ENCODE measurements at places on chromosomes 12 and 14.

DNA sequence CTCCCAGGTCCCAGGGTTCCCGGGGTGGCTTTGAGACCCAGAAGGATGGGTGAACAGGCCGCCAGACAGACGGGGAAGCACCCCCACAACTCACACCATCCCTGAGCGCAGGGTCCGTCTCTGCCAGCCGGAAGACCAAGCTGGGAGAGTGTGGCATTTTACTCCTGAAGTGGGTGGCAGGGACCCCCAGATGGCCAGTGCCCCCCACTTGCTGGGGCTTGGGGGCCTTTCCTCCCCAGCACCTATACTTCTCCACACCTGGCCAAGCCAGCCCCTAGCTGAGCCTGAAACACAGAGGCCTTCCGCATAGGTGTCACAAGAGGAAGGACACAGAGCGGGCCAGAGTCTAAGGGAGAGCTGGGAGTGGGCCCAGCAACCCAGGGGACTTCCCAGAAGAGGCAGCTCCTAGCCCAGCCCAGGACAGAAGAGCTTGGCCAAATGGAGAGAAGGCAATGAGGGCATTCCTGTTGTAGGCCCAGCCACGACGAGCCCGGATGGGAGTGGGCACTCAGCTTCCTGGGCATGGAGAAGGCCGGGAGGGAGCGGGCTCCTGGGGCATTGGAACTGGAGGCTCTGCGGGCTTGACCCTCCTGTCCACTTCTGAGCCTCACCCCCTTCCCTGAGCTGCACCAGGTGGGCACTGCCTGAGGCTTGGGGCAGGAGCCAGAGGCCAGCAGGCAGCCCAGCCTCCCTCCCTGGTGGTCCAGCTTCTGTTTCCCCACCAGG lies 3.3 kb downstream of the AHNAK2 start:
- ATAC-seq = no peak

DNA sequence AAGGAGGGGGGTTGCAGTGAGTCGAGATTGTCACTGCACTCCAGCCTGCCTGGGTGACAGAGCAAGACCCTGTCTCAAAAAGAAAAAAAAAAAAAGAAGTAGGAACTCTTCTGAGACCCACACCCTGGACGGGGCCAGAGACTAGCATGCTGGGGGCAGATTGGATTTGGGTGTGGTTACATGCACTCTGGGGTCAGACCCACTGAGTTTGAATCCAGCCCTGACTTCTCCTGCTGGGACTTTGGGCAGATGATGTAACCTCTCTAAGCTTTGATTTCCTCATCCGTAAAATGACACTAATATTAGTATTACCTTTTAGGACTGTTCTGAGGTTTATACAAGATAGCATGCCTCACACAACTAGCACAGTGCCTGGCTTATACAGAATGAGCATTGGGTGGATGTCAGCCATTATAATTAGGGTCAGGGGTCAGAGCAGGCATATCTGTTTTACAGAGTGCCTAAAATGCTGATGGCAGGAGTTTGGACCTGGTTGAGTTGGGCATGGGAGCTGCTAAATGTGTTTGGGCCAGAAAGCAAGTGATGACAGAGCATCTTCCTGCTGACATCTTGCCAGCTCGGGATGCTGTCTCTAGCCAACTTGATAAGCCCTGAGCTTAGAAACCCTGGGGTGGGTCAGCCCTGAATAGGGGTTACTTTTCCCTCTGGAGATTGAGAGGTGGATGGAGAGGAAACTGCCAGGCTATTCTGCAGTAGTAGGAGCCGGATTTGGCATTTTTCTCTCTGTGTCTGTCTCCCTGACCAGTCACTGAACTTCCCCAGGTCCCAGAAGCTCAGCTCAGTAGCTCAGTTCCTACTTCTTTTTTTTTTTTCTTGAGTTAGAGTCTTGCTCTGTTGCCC lies 15.5 kb downstream of the TPCN1 start:
- ATAC-seq = no peak

GRCh38 chr14:76636602-76637001 lies 124.7 kb upstream of the VASH1 start:
- ATAC-seq = no peak

DNA sequence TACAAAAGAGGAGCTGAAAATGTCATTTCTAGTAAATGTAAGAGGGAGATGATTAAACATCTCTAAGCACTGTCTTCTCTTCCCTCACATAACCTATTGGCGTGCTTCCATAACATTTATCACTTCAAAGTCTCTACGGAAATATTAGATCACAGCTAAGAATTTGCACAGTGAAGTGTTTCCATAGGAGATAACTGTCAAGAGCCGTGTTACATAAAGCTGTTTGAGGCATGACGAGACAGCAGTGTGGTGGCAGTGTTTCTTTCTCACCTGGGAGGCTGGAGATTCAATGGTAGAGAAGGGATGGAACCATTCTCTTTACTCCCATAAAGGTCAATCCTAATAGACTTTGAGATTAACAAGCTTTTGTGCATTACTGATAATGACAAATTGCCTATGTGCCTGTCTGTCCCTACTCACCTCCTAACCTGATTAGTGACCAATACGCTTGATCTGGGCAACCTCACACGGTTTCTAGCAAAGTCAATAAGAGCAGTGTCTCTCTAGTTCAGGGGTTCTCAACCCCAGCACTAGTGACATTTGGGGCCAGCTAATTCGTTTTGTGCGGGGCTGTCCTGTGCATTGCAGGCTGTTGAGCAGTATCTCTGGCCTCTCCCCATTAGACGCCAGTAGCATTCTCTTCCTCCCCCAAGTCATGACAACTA lies 35.3 kb downstream of the FBXW8 start:
- ATAC-seq = no peak

GRCh38 chr12:121086781-121087295 lies 45.8 kb upstream of the P2RX7 start:
- ATAC-seq = no peak

- ATAC-seq = no peak
These were observed 40.4 kb downstream of the DDX51 start for GRCh38 chr12:132103542-132104308.

- no peak for ATAC-seq
These were observed 25.5 kb downstream of the LRTM2 start for GRCh38 chr12:1845886-1846285.

DNA sequence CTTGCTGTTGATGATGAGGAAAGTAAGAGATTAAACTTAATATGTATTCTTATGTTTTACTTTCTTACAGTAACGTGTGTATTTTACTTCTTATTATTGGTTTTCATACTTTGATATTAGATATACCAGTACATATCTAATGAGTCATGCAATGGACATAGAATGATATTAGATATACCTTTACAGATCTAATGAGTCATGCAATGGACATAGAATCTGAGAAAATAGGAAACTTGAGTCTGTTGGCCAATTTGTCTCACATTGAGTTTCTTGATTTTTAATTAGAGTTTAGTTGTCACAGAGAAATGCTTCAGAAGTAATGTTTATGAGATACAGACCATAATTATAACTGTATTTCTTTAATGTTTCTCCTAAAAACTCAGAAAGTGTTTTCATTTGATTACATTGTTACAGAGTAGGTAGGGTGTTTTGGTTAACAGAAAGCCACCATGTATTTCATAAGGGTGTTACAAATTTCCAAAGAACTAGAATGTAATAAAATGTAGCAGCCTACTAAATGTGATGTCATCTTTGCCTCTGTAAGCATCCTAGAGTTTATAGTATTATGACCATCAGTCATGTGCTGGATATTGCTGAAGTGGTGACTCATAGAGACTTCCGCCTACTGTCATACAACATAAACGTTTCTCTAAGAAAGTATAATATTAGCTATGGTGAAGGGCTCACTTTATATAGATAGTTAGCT lies 3.0 kb downstream of the GAS2L3 start:
- ATAC-seq = no peak

DNA sequence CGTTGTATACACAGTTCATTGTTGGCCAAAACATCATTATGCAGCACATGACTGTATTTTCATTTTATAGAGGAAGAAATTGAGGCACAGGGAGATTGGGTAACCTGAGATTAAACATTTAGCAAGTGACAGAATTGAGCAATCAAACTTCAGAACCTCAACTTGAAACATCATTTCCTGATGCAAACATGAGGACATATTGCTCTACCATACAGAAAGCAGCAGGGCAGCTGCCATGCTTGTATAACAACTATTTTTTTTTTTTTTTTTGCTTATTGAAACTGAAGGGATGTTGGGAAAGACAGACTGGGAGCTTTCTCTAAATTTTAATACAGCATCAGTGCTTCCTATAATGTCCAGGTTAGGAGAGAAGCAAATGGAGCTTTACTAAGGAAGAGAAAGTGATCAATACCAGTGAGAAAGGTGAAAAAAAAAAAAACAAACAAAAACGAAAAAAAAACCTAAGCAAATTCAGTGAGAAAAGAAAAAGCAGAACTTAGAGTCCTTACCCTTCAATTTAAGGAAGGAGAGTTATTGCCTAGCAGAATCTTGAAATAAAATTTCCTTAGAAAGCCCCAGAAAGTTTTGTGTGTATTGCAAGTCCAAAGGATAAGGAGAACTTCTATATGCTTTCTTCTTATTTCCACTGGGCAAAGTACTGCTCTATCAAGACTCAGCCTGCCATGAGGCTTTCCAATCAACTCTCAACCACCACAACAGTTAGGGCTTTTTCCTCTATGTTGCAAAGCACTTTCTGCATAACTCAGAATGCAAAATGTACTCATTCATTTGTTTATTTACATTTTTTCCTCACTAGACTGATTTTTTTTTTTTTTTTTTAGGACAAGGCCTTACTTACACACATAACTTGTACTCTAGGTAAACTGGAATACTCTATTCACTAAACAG lies 21.6 kb downstream of the BTG1 start:
- ATAC-seq = peak; percentile 50

GRCh38 chr12:91940322-91940721 lies 205.3 kb downstream of the BTG1 start:
- ATAC-seq = no peak

- ATAC-seq = no peak
These were observed 378.0 kb downstream of the FOXG1 start for GRCh38 chr14:29144621-29145020.

DNA sequence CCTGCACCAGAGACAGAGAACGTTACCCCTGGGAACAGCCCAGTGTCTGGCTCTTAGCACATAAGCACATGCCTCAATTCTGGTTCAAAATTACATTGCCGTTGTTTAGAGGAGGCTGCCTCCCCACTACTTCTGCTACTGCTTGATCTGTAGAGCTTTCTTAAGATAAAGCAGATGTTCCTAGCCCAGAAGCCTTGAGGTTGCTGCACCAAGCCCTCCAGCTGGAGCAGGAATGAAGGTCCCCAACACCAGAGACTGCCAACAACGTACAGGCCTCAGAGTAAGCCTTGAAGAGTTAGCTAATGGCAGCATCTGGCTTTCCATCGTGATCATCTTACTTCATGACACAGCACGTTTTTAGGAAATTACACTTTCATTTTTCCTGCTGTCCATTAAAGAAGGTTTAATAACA lies 34.7 kb upstream of the AMIGO2 start:
- no peak for ATAC-seq

- ATAC-seq = no peak
These were observed 57.6 kb downstream of the BRMS1L start for GRCh38 chr14:35883677-35884293.

GRCh38 chr12:54592316-54592715 lies 3.9 kb upstream of the PPP1R1A start:
- no peak for ATAC-seq

GRCh38 chr14:95346820-95347219 lies 27.1 kb upstream of the CLMN start:
- ATAC-seq = peak; percentile 12

DNA sequence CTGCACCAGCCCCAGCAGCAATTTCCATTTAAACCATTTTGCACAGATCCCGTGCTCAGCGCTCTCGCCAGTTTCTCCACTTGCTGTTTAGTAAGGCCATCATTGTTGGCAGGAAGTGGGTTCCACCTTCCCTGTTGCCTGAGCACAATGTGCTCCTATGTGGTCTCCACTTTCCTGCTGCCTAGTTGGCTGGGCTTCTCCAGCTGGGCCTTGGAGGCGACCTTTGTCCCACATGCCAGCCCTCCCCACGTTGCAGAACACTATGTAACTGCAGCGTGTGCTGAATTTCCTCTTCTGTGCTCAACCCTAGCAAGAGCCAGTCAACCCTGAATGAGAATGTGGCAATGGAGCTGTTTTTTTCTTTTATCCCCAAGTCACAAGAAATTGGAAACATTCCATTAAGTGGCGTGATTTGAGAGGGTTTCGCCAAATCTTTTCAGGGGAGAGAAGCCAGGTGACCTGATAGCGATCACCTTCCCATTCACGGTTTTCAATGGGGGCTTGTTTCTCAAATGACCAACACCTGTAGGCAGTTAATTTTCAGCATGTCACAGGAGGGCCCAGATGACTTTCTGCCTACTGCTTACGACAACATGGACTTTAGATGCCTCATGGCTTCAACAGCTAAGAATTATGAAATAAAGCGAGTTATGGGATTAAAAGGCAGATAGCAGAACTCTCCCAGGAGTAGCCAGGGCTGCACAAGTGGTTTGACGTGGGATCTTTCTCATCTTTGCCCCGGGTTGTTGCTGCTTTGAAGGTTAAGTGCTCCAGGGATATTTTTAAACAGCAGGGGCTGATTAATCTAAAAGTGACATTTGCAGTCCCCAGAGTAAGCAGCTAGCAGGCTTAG lies at the start of gene ACACB:
Gene ACACB (plus strand): TSS at position 830 of the 853 bp plus-strand sequence. CDS start 22,819 bp downstream, outside the sequence.
- ATAC-seq = no peak

DNA sequence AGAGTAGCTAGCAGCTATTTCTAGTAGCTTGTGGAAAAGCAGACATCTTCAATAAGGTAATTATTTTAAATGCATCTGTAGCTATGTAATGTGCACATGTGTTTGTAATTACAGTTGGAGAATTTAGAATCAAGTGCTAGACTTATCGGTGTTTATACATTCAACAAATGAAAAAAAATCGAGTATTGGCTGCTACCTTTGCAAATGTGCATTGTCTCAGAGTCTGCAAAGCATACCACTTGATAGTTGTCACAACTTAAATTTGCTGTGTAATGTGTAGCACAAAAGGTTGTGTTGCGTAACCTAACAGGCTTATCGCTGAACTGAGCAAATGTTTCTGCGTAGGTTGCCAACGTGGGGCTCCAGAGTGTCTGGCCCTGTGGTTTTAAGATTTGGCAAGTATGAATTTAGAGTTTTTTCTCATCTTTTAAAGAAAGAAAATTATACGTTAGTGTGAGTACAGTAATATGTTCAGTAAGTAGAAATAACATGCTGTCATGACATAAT lies 44.3 kb downstream of the TMTC2 start:
- no peak for ATAC-seq

DNA sequence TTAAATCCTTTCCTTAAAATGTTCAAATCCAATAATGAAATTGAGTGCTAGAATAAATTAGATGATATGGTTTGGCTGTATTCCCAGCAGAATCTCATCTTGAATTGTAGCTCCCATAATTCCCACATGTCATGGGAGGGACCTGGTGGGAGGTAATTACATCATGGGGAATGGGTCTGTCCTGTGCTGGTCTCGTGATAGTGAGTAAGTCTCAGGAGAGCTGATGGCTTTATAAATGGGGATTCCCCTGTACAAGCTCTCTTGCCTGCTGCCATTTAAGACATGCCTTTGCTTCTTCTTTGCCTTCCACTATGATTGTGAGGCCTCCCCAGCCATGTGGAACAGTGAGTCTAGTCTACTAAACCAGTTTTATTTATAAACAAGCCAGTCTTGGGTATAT lies 508.5 kb downstream of the ETNK1 start:
- peak; percentile 20 for ATAC-seq

GRCh38 chr14:97056086-97056485 lies 258.9 kb downstream of the VRK1 start:
- no peak for ATAC-seq

GRCh38 chr12:45601390-45601789 lies 128.1 kb upstream of the ARID2 start:
- ATAC-seq = no peak

All from stimulated activated memory B cell treated with anti-CD40 and anti-IgM and Interleukin-4, amounts not matched to agents 10 μg/mL and 1 μg/mL and 100 μg/mL, for 72 hours (primary cell).